Colonic mucosa (tissue), 4 donors: ENCODE measurements at places on chromosomes 3 and 15. TPM values are rescaled to one million over a fixed set of nuclear protein-coding genes. Genes with fewer than 3 reads are reported as not detected.

DNA sequence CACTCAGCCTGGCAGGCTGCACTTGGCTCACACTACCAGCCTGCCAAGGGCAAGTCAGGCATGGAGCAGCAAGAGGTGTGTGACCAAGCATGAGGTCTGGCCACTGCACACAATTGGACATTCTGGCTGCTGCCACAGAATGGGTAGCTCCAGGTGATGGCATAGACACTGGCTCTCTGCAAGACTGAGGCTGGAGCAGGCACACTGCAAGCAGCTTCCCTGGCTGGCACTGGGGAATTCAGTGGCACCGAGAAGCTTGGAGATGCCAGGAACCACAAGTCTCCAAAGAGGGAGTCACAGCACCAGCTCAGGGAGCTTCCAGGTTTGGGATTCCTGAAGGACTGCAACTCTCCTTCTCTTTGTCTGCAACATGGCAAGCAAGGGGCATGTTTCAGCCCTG, 42.0 kb upstream of the KCNH8 start:
- no peak for DNase-seq

DNA sequence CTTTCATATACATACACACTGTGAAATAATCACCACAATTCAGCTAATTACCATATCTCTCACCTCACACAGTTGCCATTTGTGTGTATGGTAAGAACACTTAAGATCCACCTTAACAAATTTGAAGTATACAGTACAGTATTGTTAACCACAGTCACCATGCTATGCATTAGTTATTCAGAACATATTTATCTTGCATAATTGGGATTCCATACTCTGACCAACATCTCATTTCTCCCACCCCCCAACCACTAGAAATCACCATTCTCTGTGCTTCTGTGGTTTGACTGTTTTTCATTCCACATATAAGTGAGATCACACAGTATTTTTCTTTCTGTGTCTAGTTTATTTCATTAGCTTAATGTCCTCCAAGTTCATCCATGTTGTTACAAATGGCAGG, 247.7 kb upstream of the CTNNB1 start:
- DNase-seq = no peak

DNA sequence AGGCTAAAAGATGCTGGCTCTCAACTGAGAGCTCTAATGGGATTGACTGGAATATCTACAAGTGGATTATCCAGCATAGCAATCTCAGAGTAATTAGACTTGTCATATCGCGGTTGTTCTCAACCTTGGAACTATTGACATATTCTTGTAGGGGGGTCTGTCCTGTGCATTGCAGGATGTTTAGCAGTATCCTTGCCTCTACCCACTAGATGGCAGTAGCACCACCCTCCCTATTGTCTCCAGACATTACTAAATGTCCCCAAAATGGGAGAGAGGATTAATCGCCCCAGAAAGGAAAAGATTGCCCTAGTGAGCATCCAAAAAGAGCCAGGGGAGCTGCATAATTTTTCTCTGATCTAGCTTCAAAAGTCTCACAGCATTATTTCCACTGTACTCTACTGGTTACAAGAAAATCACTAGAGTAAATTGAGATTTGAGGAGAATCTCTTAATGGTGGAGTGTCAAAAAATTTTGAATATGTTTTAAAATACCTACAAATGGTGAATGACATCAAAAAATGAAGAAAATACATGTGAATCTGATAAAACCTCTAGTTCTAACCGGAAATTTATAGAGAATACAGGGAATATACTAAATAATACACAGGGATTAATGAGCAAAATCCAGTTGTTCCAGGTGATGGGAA, 388.2 kb upstream of the AGTR1 start:
- peak; percentile 22 for DNase-seq

Gene ARL14
- 44.1 TPM for total RNA-seq

DNA sequence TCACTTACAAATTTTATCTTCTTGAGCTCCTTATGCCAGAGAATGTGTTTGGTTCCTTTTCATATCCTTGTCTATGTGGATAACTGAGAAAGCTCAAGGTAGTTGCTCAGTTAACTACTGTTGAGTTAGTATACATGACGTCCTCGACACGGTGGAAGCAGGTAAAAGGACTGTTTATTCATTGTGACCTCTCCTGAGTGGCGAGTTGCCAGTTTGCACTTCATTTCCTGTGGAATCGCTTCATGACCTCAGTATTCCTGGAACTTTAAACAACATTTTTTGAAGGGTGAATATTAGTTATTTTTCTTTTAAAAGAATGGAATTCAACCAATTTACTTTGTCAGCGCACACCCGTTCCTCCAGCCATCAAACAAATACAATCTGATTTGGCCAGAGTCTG, 1.2 kb upstream of the TPRG1 start:
- DNase-seq = no peak

DNA sequence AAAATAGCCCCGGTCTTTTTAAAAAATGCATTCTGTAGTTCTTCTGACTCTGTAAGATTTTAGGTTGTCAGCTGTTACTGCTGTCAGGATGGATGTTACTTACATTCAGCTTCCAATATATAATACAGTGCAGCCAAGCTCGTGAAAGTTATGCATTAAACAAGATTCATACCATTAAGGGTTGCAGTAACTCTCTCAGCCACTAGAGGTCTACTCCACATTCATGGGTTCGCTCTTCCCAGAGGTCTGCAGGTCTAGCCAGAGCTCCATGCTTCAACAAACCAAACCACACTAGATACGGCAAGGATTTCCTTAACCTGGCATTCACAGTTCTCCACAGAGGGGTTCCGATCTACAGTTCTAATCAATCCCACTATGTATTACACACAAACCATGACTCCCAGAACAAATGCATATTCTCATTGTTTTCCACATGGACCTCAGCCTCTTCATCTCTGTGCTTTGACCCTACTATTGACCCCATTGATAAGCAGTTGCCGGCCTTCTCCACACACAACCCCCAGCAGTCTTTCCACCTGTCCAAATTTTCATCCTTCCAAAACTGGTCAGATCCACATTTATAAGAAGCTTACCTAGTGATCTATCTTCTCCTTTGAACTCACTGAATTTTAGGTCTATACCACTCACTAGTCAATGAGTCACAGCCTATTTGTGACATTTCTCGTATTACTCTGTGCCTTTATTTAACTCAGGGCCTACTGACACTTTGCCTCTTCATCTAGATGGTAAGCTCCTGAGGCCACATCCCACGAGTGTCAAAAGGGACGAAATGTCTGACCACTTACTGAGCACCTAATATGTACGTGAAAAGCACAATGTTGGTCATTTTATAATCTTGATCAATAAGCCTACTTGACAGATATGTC, 33.7 kb downstream of the RORA start:
- peak; percentile 21 for DNase-seq

DNA sequence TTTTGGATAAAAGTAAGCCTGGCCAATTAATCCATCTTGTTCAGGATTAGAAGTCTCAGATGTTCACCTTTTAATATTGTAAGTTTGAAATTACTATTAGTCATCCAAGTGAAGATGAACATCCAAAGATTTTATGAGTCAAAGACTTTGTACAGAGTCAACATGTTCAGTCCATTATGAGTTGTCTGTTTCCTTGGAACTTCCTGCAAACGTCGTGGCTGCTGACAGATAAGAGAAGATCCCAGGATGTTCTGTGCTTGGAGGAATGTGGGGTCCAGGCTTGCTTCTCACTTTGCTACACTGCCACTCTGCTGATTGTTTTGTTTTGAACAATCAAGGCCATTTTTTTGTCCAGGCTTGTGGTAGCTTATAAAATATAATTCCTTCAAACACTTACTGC, 74.3 kb upstream of the SLCO2A1 start:
- no peak for DNase-seq

Gene WNT5A
- total RNA-seq = 3.9 TPM

DNA sequence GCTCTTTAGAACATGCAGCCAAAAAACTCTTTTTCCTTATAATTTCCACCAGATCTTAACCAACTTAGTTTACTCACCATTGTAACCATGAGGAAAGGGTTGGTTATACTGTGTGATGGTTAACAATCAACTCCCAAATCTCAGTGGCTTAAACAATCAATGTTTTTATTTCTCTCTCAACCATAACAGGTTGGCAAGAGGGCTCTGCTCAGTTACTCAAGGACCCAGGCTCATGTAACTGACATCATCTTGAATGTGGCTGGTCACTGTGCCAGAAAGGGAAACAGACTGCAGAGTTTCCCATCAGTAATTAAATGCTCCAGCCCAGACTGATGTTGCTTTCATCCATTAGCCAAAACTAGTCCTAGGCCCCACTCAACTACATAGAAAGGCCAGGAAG, 69.0 kb downstream of the ANKRD28 start:
- no peak for DNase-seq

- no peak for DNase-seq
Observed at GRCh38 chr3:52171514-52172261, 17.5 kb upstream of the POC1A start.

DNA sequence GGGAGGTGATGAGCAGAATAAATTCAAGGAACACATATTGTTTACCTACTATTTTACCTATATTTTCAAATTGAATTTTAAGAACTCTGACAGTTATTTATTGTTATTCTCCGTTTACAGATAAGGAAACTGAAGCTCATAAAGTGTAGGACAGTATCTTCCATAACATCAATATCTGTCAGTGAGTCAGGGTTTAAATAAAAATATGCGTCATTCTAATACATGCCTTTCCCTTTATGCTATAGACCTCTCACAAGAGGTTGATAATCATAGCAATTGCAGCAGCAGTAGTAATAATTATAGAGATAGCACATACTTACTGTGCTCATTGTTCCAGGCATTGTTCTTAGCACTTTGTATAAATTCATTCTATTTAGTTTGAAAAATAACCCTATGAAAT, 101.1 kb downstream of the EPHA6 start:
- DNase-seq = no peak
